Liver (tissue), 10 donors: ENCODE measurements at places on chromosomes 6 and 20. TPM values are rescaled to one million over a fixed set of nuclear protein-coding genes. Genes with fewer than 3 reads are reported as not detected.

GRCh38 chr6:127147534-127147933 lies 29.1 kb downstream of the RSPO3 start:
- H3K36me3 ChIP-seq = no peaks in the 10 kb centered on the region
- H3K4me1 ChIP-seq = no peaks in the 10 kb centered on the region
- no peak overlapping the region for H3K27ac ChIP-seq
- no peak overlapping the region for H3K4me3 ChIP-seq
- no peaks in the 10 kb centered on the region for H3K27me3 ChIP-seq

- DNase-seq = no peak
- H3K27ac ChIP-seq = no peak overlapping the region
- H3K27me3 ChIP-seq = no peaks in the 10 kb centered on the region
- H3K4me3 ChIP-seq = no peak overlapping the region
- H3K36me3 ChIP-seq = peaks cover 18% of the 10 kb centered on the region
- H3K4me1 ChIP-seq = no peaks in the 10 kb centered on the region
Measured at GRCh38 chr6:32862725-32863124, 8.7 kb downstream of the PSMB9 start.

The ZC2HC1B gene
- not detected for total RNA-seq

DNA sequence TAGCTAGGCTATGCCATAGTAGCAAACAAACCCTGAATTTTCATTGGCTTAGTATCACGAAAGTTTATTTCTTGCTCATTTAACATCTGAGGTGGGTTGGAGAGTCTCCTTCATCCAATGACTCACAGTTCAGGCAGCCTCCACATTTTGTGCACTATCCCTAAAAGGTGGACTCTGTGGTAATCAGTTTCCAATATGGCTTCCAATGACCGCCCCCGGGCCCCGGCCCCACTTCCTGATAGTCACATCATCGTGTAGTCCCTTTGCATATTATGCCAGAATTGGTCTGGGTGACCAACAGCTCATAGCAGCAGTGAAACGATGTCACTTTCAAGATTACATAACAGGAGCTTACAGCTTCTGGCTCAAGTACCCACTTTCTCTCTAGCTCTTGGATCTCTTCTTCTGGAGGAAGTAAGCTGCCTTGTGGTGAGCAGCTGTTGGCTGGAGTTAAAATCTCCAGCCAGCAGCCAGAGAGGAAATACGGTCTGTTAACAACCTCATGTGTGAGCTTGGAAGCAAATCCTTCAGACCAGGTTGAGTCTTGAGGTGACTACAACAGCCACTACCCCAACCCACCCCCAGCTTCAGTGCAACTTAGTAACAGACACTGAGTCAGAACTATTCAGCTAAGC lies 7.8 kb downstream of the HCRTR2 start:
- H3K27ac ChIP-seq = no peak overlapping the region
- H3K4me1 ChIP-seq = no peaks in the 10 kb centered on the region
- H3K36me3 ChIP-seq = no peaks in the 10 kb centered on the region
- no peak for DNase-seq

- no peaks in the 10 kb centered on the region for H3K36me3 ChIP-seq
- H3K27me3 ChIP-seq = no peaks in the 10 kb centered on the region
- no peak for DNase-seq
- H3K4me3 ChIP-seq = no peak overlapping the region
Measured at GRCh38 chr20:4763723-4764510, 42.2 kb downstream of the PRND start.

The NMBR gene
- not detected for total RNA-seq

DNA sequence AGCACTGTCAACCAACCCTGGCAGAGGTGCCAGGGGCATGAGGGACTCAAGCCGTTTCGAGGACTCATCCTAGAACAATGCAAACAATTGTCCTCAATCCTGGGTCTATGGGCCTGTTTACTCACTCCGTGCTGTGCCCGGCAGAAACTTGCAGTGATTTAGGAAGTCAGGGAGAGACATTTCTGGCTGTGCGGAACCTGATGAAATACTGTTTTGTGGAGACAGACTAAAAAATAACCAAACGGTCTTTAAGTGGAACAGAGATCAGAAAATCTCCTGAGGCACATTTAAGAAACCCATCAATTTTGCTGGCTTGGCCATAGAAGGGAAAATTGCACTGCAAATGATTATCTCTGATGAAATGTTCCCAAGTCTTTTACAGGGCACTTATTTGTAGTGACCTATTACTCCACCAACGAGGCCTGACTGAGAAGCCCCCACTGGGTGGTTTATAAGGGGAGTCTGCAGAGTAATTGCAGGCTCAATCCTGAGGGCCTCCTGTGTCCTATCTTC lies 79.8 kb upstream of the KCNK16 start:
- H3K27ac ChIP-seq = no peak overlapping the region
- no peaks in the 10 kb centered on the region for H3K27me3 ChIP-seq
- H3K4me3 ChIP-seq = no peak overlapping the region
- no peak for DNase-seq
- H3K36me3 ChIP-seq = no peaks in the 10 kb centered on the region

DNA sequence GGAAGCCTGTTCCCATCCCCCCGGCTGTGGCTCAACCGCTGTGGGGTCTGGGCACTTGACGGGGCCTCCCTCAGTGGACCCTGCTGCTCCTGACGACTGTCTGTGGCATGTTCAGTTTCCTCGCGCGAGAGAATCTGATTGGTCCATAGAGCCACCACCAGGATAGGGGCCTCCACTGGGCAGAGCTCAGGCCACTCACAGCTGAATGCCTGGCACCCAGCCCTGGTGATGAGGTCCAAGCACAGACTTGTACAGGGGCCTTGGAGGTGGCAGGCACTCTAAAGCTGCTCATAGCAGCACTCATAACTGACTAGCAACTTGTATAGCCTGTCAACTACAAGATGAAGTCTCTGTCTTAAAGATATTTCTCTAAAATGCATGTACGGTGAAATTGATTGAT lies 368.1 kb downstream of the NRN1 start:
- H3K36me3 ChIP-seq = no peaks in the 10 kb centered on the region
- H3K4me1 ChIP-seq = no peaks in the 10 kb centered on the region
- no peak overlapping the region for H3K4me3 ChIP-seq
- H3K27ac ChIP-seq = no peak overlapping the region
- no peaks in the 10 kb centered on the region for H3K27me3 ChIP-seq

GRCh38 chr6:34301408-34301807 lies 52.6 kb upstream of the SMIM29 start:
- peaks cover 16% of the 10 kb centered on the region for H3K4me1 ChIP-seq
- DNase-seq = no peak
- no peak overlapping the region for H3K27ac ChIP-seq
- H3K4me3 ChIP-seq = no peak overlapping the region
- no peaks in the 10 kb centered on the region for H3K27me3 ChIP-seq

DNA sequence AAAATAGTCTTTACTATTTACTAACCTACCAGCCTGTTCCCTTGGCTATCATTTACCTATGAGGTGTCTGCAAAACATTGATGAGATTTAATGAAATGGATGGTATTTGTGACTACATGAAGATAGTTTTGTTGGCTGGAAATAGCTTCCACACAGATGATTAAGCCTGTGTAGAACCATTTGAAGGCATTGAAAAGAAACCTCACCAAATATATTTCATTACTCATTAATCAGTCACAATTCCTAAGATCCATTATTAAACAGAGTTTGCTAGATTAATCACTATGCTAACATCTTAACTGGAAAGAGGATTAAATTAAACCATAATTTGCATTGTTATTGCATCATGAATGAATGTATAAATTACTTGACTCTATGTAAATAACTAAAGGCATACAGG lies 560.3 kb downstream of the BMP2 start:
- no peaks in the 10 kb centered on the region for H3K36me3 ChIP-seq
- no peak overlapping the region for H3K4me3 ChIP-seq
- no peak for DNase-seq
- H3K27me3 ChIP-seq = no peaks in the 10 kb centered on the region
- H3K4me1 ChIP-seq = no peaks in the 10 kb centered on the region
- H3K27ac ChIP-seq = no peak overlapping the region

The SAPCD1 gene
- total RNA-seq = 0.59 TPM

- no peaks in the 10 kb centered on the region for H3K27me3 ChIP-seq
- no peak for DNase-seq
- H3K4me3 ChIP-seq = no peak overlapping the region
- no peaks in the 10 kb centered on the region for H3K36me3 ChIP-seq
Measured at GRCh38 chr6:13724182-13724581, 12.5 kb upstream of the RANBP9 start.

- no peaks in the 10 kb centered on the region for H3K36me3 ChIP-seq
- H3K27ac ChIP-seq = no peak overlapping the region
- no peak for DNase-seq
- H3K27me3 ChIP-seq = no peaks in the 10 kb centered on the region
- no peak overlapping the region for H3K4me3 ChIP-seq
Measured at GRCh38 chr6:4970739-4971395, 33.0 kb downstream of the RPP40 start.

GRCh38 chr6:168105813-168106632 lies 27.0 kb upstream of the FRMD1 start:
- DNase-seq = no peak
- H3K27ac ChIP-seq = no peak overlapping the region
- no peaks in the 10 kb centered on the region for H3K4me1 ChIP-seq

The HLA-DRA gene
- 94.2 TPM for total RNA-seq

DNA sequence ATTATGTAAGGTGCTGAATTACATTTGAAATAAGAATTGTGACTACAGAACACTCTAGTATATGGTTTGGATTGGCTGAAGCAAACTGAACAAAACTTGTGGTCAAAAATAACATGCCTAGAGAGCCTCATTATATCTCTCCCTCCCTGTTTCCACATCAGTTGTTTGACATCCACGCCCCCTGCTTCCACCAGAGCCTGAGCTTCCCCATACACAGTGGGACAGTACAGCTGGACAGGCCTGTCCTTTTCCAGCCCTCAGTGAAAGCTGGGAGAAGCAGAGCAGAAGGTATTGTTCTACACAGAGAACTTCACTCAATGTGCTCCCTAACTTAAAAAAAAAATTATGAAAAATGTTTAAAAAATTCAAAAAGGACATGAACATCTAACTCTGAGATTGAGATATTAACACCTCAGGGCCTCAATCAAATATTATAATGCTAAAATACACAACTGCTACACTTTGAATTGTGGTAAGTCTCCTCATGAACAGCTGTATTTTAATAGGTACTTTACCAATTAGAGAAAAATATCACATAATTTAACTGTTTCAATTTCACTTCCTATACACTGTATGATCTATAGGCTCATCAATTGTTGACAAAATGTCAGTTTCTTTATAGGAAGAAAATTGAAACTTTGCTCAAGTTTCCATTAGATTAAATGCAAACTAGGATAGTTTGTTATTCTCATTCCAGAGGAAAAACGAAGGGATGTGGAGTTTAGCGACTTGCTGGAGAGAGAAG lies 44.9 kb upstream of the SCML4 start:
- no peak overlapping the region for H3K27ac ChIP-seq
- H3K36me3 ChIP-seq = peaks cover 2% of the 10 kb centered on the region
- no peak for DNase-seq
- no peaks in the 10 kb centered on the region for H3K27me3 ChIP-seq
- H3K4me3 ChIP-seq = no peak overlapping the region

The GINM1 gene
- total RNA-seq = 20.1 TPM

- no peaks in the 10 kb centered on the region for H3K4me1 ChIP-seq
- H3K27me3 ChIP-seq = no peaks in the 10 kb centered on the region
- H3K36me3 ChIP-seq = no peaks in the 10 kb centered on the region
- no peak overlapping the region for H3K27ac ChIP-seq
Measured at GRCh38 chr6:17115251-17116116, 13.6 kb downstream of the STMND1 start.

The RAET1E gene
- not detected for total RNA-seq

The ANGPT4 gene
- total RNA-seq = 0.05 TPM

The ZDHHC14 gene
- 11.7 TPM for total RNA-seq

The EHMT2 gene
- 21.4 TPM for total RNA-seq

DNA sequence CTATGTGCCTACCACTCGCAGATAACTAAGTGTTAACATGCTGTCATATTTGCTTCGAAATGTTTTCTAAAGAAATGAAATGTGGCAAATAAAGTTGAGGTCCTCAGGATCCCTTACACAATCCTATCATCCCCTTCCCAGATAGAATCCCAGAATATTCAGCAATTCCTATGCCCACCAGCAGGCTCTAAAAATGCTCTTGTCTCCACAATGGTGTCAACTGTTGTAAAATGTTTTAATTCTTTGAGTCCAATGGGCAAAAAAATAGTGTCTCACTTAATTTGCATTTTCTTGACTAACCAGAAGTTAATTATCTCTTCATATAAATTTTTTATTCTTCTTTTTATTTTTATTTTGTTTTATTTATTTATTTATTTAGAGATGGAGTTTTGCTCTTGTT lies 103.9 kb upstream of the MAP7 start:
- no peak overlapping the region for H3K4me3 ChIP-seq
- no peak for DNase-seq
- no peaks in the 10 kb centered on the region for H3K27me3 ChIP-seq
- H3K4me1 ChIP-seq = no peaks in the 10 kb centered on the region
- H3K36me3 ChIP-seq = peaks cover 3% of the 10 kb centered on the region
- no peak overlapping the region for H3K27ac ChIP-seq

DNA sequence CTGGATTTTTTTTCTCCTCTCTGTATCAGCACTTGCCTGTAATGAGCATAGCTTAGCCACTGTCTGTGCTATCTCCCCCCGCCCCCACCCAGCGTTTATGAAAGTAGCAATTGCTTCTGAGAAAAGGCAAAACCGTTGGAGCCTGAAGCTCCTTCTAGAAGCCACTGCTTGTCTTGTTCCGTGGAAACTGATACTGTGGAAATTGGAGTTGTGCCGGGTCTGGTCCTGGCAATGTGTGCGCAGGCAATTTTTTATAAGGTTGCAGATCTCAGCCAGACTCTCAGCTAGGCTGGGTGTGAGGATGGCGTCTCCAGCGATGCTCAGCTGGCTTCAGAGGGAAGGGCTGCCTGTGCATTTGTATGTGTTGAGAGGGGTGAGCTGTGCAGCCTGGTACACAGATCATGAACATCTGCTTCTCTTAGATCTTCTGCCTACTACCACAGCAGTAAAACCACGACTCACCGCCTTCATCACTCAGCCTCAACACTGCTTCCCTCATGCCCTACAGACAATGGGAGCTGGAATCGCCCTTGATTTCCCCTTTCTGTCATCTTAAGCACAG lies 72.4 kb upstream of the GTSF1L start:
- DNase-seq = no peak
- H3K27me3 ChIP-seq = peaks cover 3% of the 10 kb centered on the region
- H3K4me3 ChIP-seq = no peak overlapping the region

The BACH2 gene
- 1.9 TPM for total RNA-seq

The FOXS1 gene
- total RNA-seq = 0.51 TPM

GRCh38 chr6:100100776-100101175 lies 106.8 kb upstream of the MCHR2 start:
- H3K4me3 ChIP-seq = no peak overlapping the region
- H3K27me3 ChIP-seq = no peaks in the 10 kb centered on the region
- H3K4me1 ChIP-seq = no peaks in the 10 kb centered on the region
- no peaks in the 10 kb centered on the region for H3K36me3 ChIP-seq
- H3K27ac ChIP-seq = no peak overlapping the region
- DNase-seq = no peak

GRCh38 chr20:45098103-45098773 lies 2.7 kb downstream of the KCNS1 start:
- no peak overlapping the region for H3K27ac ChIP-seq
- DNase-seq = no peak
- peaks cover 5% of the 10 kb centered on the region for H3K27me3 ChIP-seq
- peaks cover 18% of the 10 kb centered on the region for H3K4me1 ChIP-seq
- H3K4me3 ChIP-seq = peak overlapping the region; percentile 34
